Tongue (tissue), 3 donors: ENCODE measurements at places on chromosomes 7 and 10. TPM values are rescaled to one million over a fixed set of nuclear protein-coding genes. Genes with fewer than 3 reads are reported as not detected.

GPR15LG gene
- total RNA-seq, result not detected

RAB19 gene
- total RNA-seq, result not detected

RTKN2 gene
- total RNA-seq, result 8.1 TPM

SFRP5 gene
- 6.9 TPM for total RNA-seq

STEAP1 gene
- 13.8 TPM for total RNA-seq

CALML3 gene
- 9.4 TPM for total RNA-seq

LIPN gene
- total RNA-seq, result not detected

TMEM72 gene
- total RNA-seq, result 0.41 TPM

POM121 gene
- total RNA-seq, result 10.3 TPM

MKX gene
- 0.51 TPM for total RNA-seq

OPALIN gene
- not detected for total RNA-seq

- no peak for DNase-seq
Observed at GRCh38 chr7:35384761-35385700, 131.1 kb upstream of the TBX20 start.

GRCh38 chr7:146115851-146116520, 615 bp upstream of the CNTNAP2 start:
- DNase-seq, result peak; percentile 95

- DNase-seq, result no peak
Observed at GRCh38 chr7:12291870-12292269, 80.8 kb downstream of the TMEM106B start.

- no peak for DNase-seq
Observed at GRCh38 chr7:117219485-117219884, 103.4 kb downstream of the WNT2 start.

DNA sequence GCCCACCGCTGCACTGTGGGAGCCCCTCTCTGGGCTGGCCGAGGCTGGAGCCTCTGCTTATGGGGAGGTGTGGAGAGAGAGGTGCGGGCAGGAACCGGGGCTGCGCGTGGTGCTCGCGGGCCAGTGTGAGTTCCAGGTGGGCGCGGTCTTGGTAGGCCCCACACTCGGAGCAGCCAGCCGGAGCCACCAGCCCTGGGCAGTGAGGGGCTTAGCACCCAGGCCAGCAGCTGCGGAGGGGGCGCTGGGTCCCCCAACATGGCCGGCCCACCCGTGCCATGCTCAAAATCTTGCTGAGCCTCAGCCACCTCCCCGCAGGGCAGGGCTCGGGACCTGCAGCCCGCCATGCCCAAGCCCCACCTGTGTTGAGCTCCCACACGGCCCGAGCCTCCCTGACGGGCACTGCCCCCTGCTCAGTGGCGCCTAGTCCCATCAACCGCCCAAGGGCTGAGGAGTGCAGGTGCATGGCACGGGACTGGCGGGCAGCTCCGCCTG, 856.8 kb upstream of the CELF2 start:
- no peak for DNase-seq

DNA sequence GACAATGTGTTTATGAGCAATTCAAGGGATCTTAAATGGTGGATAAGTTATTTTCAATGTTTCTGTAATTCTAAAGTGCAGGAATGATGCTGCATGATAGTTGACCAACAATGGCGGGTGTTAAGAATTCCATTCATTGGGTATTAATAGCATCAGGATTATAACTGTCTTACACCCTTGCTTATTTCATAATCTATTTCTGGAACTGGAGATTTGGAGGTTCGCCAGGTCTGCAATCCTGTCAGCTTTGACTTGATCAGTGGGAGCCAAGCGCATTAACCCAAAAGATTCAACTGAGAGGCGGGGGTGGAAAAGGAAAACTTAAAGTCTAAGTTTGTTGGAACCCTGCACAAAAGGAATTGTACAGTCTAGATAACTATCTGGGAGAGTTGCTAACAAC, 114.9 kb upstream of the ZEB1 start:
- DNase-seq, result peak; percentile 80

DNA sequence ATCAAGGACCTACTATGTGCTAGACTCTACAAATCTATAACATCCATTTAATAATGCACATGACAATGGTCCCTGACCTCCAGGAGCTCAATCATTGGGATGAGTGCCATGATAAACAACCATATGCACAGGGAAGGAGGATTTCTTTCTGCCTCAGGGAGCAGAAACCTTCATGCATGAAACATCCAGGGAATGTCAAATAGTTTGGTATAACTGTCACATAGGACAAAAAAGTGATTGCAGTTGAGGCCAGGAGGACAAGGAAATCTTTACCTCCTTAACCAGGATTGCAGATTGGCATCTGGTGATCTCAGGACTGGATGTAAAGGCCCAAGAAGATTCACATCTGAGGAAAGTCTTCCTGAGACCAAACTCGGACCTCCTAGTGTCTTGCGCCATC, 993.1 kb downstream of the KCNMA1 start:
- no peak for DNase-seq

DNA sequence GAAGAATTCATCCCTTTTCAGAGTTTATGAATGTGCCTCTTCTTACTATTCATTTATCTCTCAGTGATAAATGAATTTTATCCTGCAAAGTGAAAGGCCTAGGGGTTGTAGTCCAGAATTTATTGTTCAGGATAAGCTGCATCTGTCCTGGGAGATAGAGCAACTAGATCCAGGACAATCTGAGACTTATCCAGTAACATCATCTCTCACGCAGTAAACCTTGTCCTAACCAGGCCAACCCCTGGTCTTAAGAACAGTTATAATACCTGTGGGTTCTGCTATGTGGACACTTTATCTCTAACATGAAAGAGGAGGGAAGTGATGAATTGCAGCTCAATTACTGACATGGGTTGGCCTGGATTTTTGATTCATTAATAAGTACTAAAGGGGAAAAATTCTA, 287.6 kb downstream of the BMPER start:
- no peak for DNase-seq

DNA sequence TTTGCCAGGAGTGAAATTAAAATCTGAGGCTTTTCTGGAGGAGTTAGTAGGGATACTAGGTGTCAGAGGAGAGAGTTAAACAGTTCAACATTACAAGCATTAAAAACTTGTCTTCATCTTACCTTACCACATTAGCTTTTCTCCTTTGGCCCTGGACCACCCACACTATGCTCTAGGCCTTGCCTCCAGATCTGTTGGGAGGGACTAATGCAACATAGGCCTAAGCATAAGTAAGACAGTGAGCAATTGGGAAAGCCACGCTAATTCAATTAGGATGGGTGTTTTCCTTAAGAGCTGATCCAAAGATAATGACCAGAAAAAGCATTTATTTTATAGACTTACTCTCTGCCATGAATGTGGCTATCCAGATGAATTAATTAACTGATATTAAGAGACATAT, 158.9 kb downstream of the ELMO1 start:
- no peak for DNase-seq

- no peak for DNase-seq
Observed at GRCh38 chr7:36623247-36623646, 101.0 kb downstream of the AOAH start.

GRCh38 chr7:134954197-134955082, 31.9 kb upstream of the AGBL3 start:
- DNase-seq, result peak; percentile 52
